ENCODE measurements at places on chromosomes 7 and 10.

DNA sequence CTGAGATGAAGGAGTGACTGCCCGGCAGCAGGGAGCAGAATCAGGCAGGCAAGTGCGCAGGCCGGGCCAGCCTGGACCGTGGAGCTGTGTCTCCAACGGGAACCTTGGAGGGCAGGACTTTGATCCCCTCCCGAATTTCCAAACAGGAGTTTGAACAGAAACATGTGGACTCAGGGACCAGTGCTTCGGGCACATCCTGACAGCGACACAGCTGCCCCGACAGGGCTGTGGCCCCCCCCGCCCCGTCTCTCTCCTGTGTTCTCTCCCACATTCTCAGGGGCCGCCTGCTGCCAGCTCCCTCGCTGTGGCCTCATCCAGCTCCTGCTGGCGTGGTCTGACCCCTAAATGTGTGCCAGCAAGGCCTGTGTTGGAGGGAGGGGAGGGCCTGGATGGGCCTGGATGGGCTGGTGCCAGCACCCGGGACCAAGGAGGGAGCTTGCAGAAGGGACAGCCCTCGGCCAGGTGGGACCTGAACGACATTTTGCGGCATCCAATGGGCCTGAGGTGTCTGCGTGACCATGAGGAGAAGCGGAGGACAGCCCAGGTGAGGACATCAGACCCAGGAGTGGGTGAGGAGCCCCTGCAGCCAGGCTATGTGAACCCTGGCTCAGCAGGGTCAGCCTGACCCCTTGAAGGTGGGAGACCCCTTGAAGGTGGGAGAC is 222.9 kb downstream of the DNAJB6 start:
- no peak for DNase-seq

DNA sequence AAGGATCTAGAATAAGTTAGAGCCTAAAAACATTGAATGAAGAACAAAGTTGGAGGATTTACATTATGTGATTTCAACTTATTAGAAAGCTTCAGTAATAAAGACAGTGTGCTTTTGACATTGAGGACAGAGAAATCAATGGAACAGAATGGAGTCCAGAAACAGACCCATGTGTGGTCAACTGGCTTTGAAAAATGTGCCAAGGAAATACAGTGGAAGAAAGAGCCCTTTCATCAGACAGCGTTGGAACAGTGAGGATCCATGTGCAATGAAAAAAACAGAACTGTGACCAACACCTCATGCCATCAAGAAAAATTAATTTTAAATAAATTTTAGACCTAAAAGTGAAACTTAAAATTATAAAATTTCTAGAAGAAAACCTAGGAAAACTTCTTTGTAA is 50.6 kb upstream of the LRRC18 start:
- DNase-seq: no peak

DNA sequence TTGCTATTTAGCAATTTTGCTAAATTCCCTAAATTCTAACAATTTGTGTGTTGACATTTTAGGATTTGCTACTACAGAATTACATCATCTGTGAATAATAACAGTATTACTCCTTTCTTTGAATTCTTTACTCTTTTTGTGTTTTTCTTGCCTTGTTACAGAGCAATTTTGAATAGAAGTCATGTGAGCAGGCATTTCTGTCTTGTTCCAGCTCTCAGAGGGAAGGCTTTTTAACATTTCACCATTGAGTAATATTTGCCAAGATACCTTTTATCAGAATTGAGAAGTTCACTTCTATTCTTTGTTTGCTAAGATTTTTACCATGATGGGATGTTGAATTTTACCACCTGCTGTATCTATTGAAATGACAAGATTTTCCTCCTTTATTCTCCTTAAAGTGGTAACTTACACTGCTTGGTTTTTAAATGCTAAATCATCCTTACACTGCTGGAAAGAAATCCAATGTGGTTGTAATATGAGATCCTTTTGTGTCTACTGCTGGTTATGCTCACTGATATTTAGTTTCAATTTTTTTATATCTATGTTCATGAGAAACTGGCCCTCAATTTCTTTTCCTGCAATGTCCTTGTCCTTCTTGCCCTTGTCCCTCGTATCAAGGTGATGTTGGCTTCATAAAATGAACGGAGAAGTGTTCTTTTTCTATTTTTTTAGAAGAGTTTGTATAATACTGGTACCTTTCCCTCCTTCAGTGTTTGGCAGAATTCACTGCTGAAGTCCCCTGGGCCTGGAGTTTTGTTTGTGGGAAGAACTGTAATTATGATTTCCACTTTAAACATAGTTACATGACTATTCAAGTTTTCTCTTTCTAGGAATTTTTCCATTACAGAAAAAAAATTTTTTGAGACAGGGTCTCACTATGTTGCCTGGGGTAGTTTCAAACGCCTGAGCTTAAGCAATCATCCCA is 50.3 kb upstream of the ATP6V0A4 start:
- DNase-seq: no peak

- DNase-seq: no peak
Observed at GRCh38 chr7:29843093-29843492, 36.8 kb downstream of the WIPF3 start.

GRCh38 chr7:29362380-29362779 is 167.8 kb downstream of the CHN2 start:
- DNase-seq: peak; percentile 48

DNA sequence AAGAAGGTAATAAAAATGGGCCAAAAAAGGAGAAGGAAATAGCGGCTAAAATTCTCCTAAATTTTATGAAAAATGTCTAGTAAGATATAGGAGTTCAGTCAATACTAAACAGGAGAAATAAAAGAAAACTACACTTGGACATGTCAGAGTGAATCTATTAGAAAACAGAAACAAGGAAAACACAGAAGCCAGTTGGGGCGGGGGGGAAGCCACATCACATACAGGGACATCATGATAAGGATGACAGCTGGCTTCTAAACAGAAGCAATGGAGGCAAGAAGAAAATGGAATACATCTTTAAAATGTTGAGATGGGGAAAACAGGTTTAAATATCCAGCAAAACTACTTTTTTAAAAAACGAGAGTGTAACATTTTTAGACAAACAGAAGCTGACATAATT is 77.8 kb downstream of the CUBN start:
- no peak for DNase-seq

- DNase-seq: no peak
Observed at GRCh38 chr7:20299145-20299544, 31.6 kb upstream of the ITGB8 start.

GRCh38 chr10:10911471-10911921 is 106.2 kb upstream of the CELF2 start:
- peak; percentile 60 for DNase-seq

DNA sequence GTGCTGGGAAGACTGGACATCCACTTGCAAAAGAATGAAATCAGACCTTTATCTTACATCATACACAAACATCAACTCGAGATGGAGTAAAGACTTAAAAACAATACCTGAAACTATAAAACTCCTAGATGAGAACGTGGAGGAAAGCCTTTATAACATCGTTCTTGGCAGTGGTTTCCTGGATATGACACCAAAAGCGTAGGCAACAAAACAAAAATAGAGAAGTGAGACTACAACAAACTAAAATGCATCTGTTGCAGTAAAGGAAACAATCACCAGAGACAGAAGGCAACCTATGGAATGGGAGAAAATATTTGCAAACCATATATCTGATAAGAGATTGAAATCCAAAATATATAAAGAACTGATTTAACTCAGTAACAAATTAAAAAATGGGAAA is 33.3 kb downstream of the CC2D2B start:
- peak; percentile 4 for DNase-seq

- DNase-seq: no peak
Observed at GRCh38 chr7:46071076-46071475, 150.0 kb upstream of the IGFBP3 start.

DNA sequence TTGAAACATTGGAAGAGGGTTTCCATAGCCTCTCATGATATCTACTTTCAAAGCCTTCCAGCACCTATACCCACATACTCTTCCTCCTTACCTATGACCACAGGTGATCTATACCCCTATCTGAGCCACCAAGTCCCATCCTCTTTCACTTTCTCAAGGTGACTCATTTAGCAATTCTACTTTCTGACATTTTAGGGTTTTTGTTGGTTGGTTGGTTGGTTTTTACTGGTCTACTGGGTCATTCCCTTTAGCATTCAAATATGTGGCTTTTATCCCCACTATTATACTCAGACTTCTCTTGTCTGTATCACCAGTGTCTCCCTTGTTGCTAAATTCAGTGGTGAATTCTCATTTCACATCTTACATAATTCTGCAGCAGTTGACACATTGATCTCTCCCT is 130.4 kb upstream of the STEAP4 start:
- no peak for DNase-seq

DNA sequence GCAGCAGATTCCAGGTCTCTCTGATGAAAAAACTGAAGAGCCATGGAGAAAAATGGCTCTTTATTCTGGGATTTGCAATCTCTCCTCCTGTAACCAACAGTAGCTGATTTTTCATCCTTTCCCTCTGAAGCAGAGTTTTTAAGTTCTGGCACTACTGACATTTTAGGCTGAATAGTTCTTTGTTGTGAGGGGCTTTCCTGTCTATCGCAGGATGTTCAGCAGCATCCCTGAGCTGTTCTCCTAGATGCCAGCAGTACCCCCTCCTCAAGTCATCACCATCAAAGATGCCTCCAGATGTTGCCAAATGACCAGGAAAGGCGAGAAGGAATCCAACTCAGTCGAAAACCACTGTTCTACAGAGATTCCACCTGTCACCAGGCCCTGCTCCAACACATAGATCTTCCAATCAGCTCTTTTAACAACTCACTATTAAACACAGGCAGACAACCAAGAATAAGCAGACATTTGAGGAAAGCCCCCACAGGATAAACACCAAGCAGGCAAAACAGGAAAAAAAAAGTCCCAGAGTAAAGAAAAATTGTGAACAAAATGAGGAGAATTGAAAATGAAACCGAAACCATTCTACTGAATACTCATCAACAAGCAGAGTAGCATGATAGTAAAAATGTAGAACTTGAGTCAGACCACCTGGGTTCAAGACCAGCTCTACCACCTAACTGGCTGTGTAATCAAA is 124.8 kb downstream of the MPP7 start:
- DNase-seq: peak; percentile 70

DNA sequence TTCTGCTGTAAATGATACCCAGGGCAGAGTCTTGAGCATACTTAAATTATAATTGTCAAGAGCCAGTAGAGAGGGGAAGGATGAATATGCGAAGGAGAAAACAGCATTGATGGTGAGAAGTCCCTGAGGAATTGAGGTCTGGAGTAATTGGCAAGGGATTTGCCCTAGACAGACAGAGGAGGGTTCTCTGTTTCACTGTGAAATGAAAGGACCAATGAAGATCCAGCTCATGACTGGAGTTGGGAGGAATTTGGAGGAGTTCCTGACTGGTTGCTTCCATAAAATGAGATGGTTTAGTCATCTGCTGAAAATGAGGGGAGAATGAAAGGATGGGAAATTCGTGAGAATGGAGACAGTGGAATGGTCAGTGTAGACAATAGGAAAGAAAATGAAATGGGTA is 6.8 kb downstream of the PRPF18 start:
- DNase-seq: no peak

- no peak for DNase-seq
Observed at GRCh38 chr10:117418121-117418520, 42.9 kb upstream of the PDZD8 start.

DNA sequence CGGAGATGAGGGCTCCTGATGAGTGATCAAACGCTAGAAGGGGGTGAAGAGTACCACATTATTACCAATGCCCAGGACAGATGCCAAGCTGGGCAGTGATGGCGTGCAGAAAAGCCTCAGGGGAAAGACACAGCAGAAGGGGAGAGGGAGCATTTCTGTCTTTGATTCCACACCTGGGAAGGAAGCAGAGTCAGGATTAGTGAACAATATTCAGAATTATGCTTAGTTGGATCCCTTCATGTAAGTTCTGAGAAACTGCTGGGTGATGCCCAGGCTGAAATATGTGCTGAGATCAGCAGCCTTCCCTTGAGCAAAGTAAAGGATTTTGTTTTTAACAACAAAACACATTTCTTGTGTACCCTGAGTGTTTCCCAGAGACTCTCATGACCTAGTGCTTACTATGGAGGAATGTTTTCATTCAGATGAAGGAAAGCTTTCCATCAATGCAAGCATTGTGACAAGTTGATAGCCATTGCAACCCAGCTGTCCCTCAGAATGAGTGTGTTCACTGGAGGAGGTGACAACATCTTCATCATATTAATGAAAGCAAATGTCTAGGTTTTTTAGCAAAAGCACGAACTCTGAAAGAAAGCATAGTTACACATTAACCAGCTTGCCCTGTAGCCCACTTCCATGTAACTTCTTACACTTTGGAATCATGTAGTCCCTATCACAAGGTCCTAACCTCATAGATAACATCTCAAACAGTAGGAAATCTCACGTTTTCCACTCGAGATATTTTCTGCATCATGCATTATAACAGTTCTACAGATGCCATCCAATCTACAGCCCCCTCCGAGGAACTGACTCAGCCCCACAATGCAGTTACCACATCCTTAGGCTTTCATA is 23.8 kb upstream of the AKR1C1 start:
- peak; percentile 2 for DNase-seq

All from inflammatory macrophage treated with lipopolysaccharide for 4 hours (primary cell).